Hematopoietic multipotent progenitor cell treated with erythropoietin and hydrocortisone succinate and interleukin-3 and kit ligand, for 17 days (in vitro differentiated cells): ENCODE measurements at places on chromosomes 6 and 20.

DNA sequence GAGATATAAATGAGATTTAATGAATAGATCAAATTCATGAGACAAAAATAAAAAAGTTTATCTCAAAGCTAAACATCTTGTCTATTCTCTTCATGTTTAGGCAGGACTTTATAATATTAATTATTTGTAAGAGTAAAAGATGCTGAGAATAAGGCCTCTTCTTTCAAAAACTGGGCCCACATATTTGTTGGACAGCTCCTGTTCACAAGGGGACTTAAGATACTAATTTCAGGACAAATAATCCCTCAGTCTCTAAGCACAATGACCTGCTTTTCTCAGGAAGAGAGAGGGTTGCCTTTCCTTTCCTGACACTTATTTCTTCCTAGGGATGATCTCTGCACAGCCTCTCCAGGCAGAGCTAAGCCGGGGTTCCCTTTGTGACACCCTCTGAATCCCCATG, 43.3 kb downstream of the NOX3 start:
- no peak for DNase-seq

DNA sequence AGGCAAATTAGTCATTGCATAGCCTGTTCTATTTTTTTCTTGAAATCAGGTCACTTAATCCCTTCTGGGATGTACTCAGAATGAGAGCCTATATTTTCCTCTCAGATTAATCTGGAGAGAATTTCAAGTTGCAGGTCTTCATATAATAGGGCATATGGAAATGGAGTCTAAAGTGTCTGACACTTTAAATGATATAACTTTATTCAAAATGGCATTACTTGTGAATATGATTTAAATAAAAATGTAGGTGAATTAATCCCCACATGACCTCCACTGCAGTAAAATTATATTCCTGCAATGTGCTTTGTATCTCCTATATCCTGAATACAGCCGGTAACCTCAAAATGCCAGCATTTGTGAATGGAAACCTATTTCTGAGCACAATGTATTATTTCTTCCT, 172.5 kb upstream of the BTBD3 start:
- no peak for DNase-seq

GRCh38 chr6:122647765-122648164, 37.6 kb downstream of the PKIB start:
- DNase-seq: no peak

DNA sequence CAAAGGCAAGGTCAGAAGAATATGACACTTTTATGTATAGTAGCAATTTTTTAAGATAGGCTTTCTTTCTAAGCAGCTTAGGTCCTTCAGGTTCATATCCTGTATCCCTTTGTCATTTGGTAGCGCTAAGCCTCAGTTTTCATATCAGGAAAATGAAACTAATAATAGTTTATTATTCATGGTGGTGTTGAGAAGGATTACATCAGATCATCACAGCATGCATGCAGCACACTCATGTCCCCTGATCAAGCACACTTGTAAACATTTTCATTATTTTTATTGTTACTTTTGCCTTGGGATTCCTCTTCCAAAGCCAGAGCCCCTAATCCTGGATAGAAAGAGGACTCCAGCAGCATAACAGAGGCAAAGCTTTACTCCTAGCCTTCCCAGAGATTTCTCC, 70.2 kb upstream of the ADGRF1 start:
- DNase-seq: no peak

DNA sequence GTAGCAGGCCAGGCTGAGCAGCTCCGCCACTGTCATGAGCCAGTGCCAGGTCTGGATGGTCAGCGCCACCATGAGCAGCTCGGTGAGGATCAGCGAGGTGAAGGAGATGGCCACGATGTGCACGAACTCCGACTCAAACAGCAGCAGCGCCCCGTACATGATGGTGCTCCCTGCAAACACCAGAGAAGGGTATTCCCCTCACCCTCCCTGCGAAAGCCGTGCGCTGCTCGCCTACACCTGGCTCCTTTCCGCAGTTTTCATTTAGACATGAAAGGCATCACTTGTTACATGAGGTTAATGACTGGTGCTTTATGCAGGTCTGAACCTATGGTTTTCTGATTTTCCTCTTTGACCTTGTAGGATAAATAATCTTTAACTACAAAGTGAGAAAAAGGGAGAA, 62.3 kb upstream of the NFATC2 start:
- DNase-seq: no peak

DNA sequence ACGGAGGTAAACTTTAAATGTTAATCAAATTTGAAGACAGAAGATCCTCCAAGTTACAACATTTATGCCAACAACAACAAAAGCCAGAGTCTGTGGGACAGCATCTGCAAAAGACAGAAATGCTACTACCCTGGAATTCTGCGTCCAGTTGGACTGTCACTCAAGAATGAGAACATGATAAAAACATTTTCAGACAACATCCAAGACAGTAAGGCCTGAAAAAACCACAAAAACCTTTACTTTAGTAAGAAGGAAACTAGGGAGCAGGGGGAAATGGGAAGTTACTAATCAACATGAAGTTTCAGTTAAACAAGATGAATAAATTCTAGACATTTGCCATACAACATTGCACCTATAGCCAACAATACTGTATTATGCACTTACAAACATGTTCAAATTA, 77.6 kb downstream of the MLIP start:
- no peak for DNase-seq

DNA sequence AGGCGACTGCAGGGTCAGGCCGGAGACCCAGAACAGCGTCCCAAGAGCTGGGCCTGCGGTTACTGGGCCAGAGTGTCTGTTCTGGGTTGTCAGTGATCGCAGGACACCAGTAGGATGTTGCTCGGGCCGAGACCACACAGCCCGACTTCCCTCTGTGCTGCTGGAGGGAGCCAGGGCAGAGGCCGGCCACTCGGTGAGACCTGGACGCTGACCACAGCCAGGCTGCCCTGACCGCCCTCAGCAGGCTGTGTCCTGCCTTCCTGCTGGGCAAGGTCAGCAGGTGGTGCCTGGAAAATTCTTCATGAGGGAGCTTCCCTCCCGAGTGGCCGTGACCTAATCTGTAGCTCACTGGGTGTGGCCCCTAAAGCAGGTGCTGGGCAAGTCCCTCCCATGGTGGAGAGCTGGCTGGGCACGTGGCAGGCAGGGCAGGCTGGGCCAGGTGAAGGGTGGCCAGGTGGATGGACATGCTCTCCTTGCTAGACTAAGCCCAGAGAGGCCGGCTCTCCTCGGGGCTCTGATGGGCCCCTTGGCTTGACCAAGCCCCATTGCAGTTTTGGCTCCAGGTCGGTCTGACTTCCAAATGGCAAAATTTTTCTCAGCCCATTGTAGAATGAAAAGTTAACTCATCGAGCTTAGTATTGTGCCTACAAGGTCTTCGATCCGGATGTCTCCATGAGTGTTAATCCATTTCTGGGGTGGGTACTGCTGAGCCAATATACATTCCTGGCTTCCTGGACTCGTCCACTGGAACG, 1.9 kb downstream of the SLCO4A1 start:
- no peak for DNase-seq

- DNase-seq: no peak
Measured at GRCh38 chr6:39835821-39836295, 43.7 kb downstream of the DAAM2 start.

DNA sequence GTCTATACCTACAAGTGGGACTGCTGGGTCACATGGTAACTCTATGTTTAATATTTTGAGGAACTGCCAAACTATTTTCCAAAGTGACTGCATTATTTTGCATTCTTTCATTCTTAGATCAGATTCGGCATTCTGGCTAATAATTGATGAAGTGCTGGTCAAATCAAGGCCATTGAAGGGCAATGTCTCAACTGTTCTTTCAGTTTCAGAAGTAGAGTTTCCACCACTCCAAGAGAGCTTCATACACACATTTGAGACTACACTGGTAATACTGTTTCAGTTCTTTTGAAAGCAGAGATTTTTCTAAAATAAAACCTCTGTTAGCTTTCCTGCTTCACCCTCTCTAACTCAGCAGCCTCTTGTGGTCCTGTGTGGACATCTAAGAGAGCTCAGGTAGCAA, 154.5 kb downstream of the CFAP61 start:
- DNase-seq: no peak

- DNase-seq: no peak
Measured at GRCh38 chr6:160766989-160767646, 65.1 kb downstream of the PLG start.

- DNase-seq: no peak
Measured at GRCh38 chr20:48965189-48965910, 43.8 kb downstream of the ARFGEF2 start.

DNA sequence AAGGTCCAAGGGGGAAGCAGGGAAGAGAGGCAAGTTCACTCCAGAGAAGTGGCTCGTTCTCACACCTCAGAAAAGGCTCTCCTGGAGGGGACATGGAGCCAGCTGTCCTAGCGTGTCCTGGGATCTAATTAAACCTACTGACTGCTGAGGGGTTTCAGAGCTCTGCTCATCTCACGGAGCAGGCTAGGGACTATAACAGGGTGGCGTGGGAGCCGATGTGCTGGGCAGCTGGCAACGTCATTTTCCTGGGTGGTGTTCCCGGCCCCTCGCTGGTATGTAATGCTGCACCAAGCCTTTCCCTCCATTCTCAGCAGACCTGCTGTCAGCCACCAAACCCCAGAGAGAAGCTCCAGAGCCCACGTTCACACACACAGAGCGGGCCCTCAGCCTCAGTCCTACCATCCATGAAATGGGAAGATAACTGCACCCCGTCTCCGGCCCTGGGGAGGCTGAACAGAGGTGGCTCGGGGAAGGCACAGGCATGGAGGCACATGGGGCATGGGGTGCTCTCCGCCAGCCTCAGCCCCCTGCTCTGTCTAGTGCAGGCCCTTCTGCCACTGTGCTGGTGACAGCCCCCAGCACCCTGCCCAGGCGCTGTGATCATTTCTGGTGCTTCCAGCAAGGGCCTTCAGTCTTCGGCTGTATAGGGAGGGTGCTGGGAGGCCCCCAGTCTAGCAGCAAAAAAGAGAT, 1.9 kb downstream of the CST7 start:
- no peak for DNase-seq

DNA sequence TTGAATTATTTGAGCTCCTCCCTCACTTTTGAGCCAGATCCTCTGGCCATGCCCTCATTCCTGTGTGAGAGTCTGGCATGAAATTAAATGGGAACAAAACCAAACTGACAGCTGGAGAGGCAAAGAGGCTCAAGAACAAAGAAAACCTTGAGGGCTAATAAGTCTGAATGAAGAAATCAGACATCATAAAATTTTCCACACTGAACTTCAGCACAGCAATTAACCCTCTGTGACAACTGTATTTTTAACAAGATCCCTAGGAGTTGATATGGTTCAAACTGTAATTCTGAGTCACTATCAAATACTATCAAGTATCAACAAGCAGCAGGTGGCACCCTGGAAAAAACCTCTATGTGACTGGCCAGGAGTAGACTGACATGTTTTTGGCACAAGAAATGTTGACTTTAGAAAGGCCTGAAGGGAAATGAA, 109.4 kb upstream of the EMILIN3 start:
- no peak for DNase-seq

GRCh38 chr20:63477944-63478343, 5.5 kb upstream of the KCNQ2 start:
- no peak for DNase-seq

DNA sequence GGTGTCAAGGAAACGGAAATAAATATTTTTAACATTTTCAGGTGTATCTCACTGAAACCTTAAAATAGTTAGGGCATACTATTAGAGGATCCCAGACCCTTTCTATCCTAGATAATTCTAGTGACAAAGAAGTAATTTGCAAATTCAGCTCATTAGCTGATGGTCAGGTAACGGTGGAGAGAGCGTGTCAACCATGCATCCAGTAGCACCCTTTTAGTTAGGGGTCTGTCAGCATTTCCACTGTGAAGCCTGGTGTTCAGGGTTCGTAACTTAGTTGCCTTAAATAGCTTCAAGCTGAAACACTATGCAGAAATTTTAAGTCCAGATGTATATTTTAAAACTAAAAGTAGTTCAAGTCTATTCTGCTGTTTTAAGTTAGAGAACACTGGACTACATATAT, 48.5 kb upstream of the SUPT3H start:
- DNase-seq: no peak

- DNase-seq: no peak
Measured at GRCh38 chr6:5205035-5205507, 55.7 kb downstream of the LYRM4 start.

DNA sequence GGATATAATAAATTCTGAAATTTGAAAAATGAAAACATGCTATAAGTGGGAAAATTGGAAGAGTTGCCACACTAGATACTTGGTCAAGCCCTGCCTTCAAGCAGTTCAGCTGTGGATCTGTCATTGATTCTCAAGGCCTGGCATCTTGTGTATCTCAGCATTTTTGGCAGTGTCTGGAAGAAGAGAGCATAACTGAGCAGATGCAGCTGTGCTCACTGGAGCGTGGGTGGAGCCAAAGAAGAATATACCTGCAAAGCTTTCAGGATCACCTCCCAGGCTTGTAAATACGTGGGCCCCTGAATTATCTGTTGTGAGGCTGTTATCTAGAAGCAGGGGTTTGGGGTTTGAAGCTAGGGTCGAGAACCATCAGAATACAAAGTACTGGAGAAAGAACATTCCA, 31.3 kb upstream of the CHD6 start:
- no peak for DNase-seq

GRCh38 chr20:62602550-62602949, 39.8 kb upstream of the SLCO4A1 start:
- no peak for DNase-seq

- no peak for DNase-seq
Measured at GRCh38 chr6:46312654-46313053, 141.9 kb upstream of the ENPP5 start.

GRCh38 chr20:32605167-32605656, 20.1 kb upstream of the NOL4L start:
- no peak for DNase-seq

- DNase-seq: no peak
Measured at GRCh38 chr6:35231563-35231962, 17.8 kb downstream of the SCUBE3 start.

DNA sequence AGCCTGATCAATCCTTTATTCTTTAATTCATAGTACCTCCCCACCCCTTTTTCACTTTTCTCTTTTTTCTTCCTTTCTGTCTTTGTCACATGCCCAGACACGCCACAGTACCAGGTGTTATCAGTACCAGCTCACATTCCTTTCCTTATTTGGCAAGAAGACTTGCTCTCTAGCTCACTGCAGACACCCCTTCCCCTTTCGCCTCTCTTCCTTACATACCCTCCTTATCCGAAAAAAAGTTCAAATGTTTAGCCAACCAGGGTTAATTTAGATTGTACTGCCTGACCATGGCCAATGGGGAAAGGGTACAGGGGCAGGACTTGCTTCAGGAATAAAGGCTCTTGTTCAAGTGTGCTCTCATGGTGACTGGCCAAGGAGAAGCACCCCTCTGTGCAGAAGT, 9.3 kb upstream of the SIRPB2 start:
- DNase-seq: no peak

- peak; percentile 96 for DNase-seq
Measured at GRCh38 chr20:43583982-43584432, 6.7 kb upstream of the IFT52 start.

GRCh38 chr6:40349901-40350746, 237.0 kb downstream of the LRFN2 start:
- no peak for DNase-seq

- DNase-seq: no peak
Measured at GRCh38 chr20:59131551-59132285, 31.9 kb upstream of the ZNF831 start.
